ENCODE measurements at places on chromosomes 11 and 22. TPM values are rescaled to one million over a fixed set of nuclear protein-coding genes. Genes with fewer than 3 reads are reported as not detected.

KRTAP5-8 gene
- total RNA-seq, result not detected

ARHGAP8 gene
- 0.28 TPM for total RNA-seq

BATF2 gene
- total RNA-seq, result 0.37 TPM

CCDC116 gene
- 0.18 TPM for total RNA-seq

POU2AF3 gene
- total RNA-seq, result 0.14 TPM

TNNT3 gene
- total RNA-seq, result not detected

ANKK1 gene
- under 0.01 TPM for total RNA-seq

SOX6 gene
- 1.00 TPM for total RNA-seq

EMID1 gene
- total RNA-seq, result 1.00 TPM

KREMEN1 gene
- 15.4 TPM for total RNA-seq
